Activated naive CD4-positive, alpha-beta T cell treated with anti-CD3 and anti-CD28 coated beads, Interleukin-2, amount 50 U/mL, for 72 hours (primary cell): ENCODE measurements at places on chromosomes 7 and 10.
A peak's percentile ranks its signal among the peaks of the same experiment; 100 is the strongest.

DNA sequence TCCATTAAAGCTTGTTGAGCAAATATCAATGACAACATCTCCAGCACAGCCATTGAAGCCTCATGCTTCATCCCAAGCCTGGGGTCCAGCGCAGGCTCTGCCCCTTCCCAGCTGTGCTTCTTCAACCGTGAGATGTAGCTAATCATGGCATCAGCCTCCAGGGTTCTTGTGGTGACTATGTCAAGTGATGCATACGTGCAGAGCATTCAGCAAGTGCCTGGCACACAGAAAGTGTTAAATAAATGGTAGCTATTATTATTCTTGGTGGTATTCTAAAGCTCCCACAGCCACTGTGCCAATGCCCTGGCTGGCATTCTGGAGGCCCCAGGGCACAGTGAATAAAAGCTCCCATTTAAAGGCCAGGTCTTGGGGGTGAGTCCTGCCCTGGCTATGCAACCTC, 146.6 kb downstream of the WDR11 start:
- no peak for DNase-seq

GRCh38 chr10:103791858-103792257, 63.5 kb downstream of the SH3PXD2A start:
- DNase-seq: no peak

DNA sequence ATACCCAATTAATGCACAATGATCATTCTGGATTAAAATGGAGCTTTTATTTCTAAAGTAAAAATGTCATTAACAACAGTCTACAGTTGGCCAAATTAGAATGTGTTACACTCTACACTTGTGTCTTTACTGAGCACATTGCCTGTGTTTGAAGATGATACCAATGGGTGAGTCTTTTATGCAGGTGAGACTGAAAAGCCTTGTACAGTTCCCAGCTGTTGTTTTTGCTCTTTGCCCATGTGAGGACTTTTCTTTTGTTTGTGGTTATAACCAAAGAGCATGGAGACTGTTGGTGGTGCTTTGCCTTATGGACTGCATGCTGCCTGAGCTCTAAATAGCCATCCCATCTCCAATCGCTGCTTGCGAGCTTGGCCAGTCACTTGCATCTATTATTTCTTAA, 264.5 kb downstream of the GATA3 start:
- DNase-seq: no peak

- no peak for DNase-seq
Observed at GRCh38 chr10:63666836-63667383, 145.7 kb downstream of the REEP3 start.

DNA sequence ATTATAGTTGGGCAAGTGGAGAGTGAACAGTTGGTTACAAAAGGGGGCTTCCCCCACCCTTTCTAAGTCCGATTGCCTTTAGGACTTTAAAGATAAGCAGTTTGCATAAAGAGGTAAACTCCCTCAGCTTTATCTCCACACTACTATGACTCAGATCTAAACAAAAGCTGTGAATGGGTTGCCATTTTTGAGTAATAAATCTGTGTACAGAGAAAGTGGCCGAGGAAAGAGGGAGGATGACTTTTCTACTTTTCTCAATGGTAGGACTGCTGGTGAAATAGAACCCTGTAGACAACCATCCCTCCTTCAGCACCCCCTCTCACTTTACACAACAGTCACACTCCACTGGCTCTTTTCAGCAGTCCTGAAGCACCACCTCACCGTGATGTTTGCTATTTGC, 71.2 kb downstream of the DNMBP start:
- DNase-seq: no peak

- no peak for DNase-seq
Observed at GRCh38 chr7:139560678-139561077, 37.2 kb downstream of the CLEC2L start.

- DNase-seq: no peak
Observed at GRCh38 chr7:9127901-9128300, 694.5 kb downstream of the NXPH1 start.

GRCh38 chr10:107442035-107442505, 277.6 kb upstream of the SORCS1 start:
- DNase-seq: no peak

DNA sequence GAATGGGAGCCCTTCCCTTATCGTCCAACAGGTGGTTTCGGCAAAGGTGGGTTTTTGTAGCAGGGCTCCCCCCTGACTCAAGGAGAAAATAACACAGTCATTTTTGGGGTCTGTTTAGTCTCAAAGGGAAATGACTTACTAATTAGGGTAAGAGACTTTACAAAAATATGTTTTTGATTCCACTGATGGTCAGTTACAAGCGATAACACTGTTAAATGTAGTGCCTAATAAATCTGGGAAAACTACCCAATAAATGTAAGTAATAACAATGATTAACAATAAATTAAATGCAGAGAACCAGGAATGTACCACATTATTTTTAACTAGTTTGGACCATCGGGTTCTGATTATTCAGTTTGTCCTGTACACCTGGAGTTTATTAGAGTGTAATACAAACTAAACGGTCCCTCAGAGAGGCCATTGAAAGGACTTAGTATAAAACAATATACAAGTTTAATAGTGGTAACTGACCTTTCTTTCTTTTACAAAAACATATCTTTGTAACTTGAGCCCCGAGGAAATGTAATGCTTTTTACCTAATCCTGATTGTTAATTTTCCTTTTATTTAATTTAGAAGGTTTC, 216.2 kb upstream of the HABP2 start:
- DNase-seq: no peak

DNA sequence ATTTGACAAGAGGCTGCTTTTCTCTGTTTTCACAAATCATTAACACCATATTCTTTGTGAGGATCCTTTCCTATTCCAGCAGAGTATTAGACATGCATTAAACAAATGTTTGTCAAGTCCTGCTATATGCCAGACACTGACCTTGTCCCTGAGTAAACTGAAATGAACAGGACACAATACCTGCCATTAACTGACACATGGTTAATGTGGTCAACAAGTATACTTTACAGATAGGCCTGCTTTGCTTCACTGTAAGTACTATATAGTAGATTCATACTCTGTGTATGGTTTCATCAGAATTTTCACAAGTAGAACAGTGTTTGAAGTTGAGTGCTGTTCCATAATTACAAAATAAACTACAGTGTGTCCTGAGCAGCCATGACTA, 5.9 kb downstream of the TNKS2 start:
- DNase-seq: no peak

DNA sequence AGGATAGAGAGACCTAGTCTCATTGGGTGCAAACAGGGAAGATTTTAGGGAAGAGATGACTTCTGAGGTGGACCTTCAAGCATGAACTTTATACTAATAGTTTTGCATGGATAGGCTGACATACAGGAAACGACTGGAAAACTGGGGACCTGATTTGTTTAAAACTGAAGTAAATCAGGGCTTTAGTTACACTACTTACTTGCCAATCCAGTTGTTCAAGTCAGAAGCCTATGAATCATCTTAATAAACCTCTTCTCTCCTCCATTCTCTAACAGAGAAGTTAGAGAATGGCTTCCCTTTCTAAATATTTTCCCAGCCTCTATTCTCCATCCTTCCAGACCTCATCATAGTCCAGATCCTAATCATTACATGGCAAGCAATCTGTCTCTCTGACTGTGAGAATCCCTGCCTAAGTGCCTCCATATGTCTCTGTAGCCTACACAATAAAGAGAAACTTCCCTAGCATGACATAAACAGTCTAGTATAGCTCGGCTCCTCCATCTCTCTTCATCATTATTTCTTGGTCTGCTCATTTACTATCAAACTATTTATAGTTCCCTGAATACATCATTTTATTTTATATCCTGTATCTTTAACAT, 55.8 kb downstream of the PRKG1 start:
- DNase-seq: no peak

GRCh38 chr7:11343818-11344413, 370.2 kb downstream of the PHF14 start:
- DNase-seq: peak; percentile 6

DNA sequence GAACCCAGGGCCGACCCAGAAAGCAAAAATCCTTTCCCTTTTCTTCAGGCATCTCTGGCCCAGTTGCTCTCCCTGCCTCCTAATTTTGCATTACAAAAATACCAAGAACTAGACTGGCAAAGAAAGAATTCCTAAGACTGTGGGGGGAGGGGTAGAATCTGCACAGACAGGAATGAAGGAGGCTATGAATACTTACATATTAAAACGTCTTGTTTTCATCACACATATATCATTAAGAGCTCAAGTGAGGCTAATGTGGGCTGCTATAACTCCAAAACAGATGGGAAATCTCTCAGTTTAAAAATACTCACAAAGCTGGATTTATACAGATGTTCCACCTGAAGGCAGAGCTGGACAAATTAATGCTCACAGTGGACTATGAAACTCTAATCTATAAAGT, 29.2 kb upstream of the MKX start:
- no peak for DNase-seq

DNA sequence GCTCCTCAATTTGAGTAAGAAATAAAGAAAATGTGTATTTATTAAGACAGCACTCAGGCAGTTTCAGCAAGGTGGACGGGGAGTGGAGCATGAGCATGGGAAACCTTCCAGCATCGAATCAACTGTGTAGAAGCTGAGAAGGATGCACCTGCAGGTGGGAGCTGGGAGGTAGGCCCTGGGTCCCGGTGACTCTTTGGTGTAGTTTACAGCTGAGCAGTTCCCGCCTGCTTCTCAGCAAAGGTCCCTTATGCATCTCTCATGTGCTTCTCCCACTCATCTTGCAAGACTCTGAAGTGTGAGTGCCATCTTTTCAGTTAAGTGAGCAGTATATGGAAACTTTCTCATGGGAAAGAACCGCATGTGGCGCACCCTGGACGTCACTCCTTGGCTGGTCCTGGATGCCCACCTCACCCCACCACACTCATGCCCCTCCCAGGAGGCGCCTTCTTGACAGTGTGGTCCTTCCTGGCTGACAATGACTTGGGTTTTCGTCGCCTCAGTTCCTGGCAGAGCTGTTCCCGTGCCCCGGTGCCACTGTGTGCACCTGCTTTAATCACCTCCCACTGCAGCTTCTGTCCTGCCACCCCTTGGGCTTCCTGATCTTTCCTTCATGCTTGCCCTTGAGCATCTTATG, 19.8 kb upstream of the PURB start:
- no peak for DNase-seq

DNA sequence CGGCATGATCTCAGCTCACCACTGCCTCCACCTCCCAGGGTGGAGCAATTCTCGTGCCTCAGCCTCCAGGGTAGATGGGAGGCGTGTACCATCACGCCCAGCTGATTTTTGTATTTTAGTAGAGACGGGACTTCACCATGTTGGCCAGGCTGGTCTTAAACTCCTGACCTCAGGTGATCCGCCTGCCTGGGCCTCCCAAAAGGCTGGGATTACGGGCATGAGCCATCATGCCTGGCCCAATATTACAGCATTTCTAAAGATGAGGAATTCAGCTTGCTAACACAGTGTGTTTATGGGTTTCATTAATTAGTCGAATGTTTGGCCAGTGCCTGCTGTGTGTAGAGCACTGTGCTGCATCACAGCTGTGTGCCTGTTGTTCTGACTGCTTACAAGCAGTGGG, 3.7 kb downstream of the WDR37 start:
- DNase-seq: no peak

DNA sequence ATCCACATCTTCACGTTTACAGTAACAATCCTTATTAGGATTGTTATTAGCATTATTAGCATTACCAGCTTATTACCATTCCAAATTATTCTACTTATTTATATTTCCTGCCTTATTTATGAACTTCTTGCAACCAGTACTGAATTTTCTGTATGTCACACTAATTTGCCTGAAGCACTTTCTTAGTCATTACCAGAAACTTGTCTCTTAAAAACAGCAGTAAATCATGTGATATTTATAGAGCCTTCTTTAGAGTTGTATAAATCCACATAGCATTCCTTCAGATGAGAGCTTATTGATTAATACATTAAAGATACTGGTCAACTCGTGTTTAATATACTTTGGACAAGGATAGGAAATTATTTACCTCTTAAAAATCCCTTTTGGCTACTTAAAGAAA, 618.6 kb downstream of the SUGCT start:
- DNase-seq: no peak

DNA sequence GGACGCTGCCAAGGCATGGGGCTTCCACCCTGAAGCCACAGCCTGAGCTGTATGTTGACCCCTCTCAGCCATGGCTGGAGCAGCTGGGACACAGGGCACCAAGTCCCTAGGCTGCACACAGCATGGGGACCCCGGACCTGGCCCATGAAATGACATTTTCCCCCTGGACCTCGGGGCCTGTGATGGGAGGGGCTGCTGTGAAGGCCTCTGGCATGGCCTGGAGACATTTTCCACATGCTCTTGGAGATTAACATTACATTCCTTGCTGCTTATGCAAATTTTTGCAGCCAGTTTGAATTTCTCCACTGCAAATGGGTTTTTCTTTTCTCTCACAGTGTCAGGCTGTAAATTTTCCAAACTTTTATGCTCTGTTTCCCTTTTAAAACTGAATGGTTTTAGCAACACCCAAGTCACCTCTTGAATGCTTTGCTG, 463.6 kb downstream of the ZWINT start:
- DNase-seq: no peak

DNA sequence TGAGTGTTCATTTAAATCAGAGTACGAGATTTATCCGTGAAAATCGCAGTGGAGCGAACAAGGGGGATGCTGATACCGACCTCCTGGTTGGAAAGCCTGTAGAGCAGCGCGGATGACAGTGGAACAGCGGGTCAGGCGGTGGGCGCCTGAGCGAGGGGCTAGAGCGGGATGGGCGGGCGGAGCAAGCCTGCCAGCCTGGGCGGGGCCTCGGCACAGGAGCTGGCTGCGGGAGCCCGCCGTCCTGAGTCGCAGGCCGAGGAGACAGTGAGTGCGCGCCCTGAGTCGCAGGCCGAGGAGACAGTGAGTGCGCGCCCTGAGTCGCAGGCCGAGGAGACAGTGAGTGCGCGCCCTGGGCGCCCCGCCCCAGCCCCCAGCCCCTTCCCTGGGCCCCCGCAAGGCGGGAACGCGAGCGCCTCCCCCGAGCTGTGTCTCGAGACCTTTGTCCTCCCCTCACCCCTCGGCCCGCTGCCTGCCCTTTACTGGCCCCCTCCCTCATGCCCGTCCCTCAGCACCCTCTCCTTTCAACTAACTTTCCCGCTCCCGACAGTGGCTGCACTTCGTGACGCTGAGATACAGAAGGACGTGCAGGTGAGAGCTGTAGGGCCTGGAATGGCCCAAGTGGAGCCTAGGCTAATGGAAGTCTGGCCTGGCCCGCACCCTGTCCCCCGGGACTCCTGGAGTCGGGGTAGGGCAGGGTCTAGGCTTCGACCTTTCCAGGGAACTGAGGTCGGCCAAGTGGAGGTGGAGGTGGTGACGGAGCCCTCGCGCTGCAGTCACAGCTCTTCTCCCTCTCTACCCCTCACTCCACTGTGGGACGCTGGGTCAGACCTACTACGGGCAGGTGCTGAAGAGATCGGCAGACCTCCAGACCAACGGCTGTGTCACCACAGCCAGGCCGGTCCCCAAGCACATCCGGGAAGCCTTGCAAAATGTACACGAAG, at the start of gene AS3MT:
Gene AS3MT, plus strand, starts transcription at position 213 of the 941 bp plus-strand sequence. Its CDS starts 123 bp downstream, at position 336.
- no peak for DNase-seq

DNA sequence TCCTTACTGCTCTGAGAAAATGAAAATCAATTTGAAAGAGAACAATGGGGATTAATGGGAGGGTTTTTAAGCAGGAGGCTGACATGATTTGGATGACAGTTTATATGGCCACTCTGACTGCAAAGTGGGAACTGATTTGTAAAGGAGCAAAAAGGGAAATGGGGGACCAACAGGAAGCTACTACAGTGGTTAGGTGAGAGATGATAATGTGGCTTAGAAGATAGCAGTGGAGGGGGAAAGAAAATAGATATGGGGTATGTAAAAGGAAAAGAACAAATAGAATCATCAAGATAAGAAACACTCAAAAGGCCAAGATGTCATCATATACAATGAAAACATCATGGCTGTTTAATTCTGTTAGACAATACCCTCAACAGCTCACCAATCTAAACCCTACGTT, 177.5 kb downstream of the ANK3 start:
- no peak for DNase-seq
